NCI-H2171 (cell line): ENCODE measurements at places on chromosomes 6 and 20.

DNA sequence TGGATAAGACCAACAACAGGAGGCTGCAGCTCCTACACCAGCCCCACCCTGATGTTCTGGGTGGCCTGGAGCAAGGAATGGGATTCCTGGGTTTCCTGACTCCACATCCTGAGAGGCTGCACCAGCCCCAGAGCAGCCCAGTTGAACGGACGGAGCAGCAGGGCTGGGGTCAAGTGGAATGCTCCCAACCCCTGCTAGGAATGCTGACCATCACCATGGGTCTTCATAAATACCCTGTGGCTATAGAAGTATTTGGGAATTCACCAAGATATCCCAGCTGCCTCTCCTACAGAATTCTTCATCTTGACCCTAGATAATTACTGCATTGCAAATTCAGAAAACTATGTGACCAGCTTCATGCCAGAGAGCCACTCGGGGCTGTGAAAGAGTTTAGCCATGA is 180.3 kb downstream of the THBS2 start:
- DNase-seq = no peak

DNA sequence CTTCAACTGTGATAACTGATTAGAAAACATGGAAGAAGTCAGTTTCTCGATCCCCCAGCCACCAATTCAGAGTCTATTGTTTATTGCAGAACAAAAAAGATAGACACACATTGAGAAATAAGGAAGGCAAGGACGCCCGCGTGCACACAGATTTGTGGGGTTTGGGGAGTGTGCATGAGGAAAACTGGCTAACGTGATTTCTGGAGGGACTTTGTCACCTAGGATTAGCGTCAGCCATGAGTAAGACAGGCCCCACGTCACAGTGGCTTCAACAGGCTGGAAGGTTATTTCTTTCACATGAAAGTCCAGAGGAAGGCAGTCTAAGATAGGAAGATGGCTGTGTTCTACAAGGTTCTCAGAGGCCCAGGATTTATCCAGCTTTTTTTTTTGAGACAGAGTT is 7.7 kb downstream of the ZNF341 start:
- DNase-seq = no peak

DNA sequence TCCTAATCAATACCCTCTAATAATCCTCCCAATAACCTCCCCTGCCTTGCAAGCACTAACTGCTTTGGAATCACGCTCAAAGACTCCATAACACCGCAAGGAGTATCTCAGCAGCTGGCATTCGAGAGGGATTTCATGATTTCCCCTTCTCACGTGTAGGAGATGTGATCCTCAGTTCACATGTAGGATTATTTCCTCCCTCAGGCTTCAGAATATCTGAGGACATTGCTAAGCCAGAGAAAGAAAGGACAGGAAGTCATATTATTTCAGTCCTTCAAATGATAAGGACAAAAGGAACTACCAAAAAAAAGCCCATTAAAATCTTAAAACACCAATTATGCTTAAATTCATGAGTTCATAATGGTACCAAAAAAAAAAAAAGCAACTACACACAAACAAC is 122.9 kb downstream of the NFATC2 start:
- DNase-seq = no peak

DNA sequence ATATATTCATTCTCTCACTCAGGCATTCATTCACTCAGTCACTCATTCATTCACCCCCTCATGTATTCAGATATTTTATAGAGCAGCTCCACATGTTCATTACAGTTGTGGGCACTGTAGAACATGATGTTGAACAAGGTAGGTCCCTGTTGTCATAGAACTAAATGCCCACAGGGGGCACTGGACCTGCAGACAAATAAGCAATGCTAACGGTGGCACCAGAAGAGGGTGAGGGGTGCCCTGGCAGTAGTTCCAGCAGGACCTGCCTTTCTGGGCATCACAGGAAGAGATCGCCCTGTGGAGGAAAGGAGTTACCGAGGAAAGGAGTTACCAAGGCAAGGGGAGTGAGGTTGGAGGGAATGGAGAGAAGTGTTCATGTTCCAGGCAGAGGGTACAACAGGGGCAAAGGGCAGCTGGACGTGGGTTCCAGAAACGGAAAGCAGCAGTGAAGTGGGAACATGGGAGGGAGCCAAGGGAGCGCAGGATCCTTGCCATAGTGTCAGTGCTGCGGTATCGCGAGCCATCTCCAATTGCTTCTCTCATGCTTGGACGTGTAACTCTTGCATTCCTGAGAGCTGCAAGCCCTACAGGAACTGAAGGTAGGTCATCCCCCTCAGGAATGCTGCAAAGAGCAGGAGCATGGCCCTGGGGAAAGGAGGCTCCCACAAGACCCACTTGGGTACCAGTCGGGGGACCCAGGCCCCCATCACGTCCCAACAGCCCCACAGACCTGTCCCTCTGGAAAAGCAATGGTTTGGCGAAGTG is 128.2 kb downstream of the EDN3 start:
- no peak for DNase-seq
